ENCODE measurements at places on chromosomes 1 and 21.

GRCh38 chr21:27759820-27760219 is 792.9 kb upstream of the ADAMTS5 start:
- H3K27me3 ChIP-seq, result no peaks in the 10 kb centered on the region
- no peaks in the 10 kb centered on the region for H3K4me1 ChIP-seq
- H3K4me3 ChIP-seq, result no peak overlapping the region
- H3K27ac ChIP-seq, result no peak overlapping the region
- no peaks in the 10 kb centered on the region for H3K36me3 ChIP-seq

GRCh38 chr1:111963985-111964738 is 25.3 kb downstream of the KCND3 start:
- no peaks in the 10 kb centered on the region for H3K27me3 ChIP-seq
- no peak overlapping the region for H3K27ac ChIP-seq
- no peak overlapping the region for H3K4me3 ChIP-seq

GRCh38 chr21:38081708-38082107 is 165.5 kb upstream of the KCNJ6 start:
- H3K27ac ChIP-seq, result no peak overlapping the region
- no peak for DNase-seq
- H3K36me3 ChIP-seq, result no peaks in the 10 kb centered on the region
- no peak overlapping the region for H3K4me3 ChIP-seq

DNA sequence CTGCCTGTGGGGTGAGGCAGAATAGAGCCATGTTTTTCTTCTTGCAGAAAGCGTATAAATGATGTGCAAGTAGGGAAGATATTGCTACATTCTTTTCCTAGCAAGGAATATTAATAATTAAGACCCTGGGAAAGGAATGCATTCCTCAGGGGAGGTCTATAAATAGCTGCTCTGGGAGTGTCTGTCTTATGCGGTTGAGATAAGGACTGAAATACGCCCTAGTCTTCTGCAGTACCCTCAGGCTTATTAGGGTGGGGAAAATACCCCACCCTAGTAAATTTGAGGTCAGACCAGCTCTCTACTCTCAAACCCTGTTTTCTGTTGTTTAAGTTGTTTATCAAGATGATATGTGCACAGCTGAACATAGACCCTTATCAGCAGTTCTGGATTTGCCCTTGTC is 155.9 kb upstream of the HMCN1 start:
- no peaks in the 10 kb centered on the region for H3K4me1 ChIP-seq
- no peak overlapping the region for H3K27ac ChIP-seq
- no peaks in the 10 kb centered on the region for H3K27me3 ChIP-seq
- no peak for DNase-seq
- H3K36me3 ChIP-seq, result no peaks in the 10 kb centered on the region

GRCh38 chr1:241899210-241899609 is 51.2 kb downstream of the EXO1 start:
- no peak overlapping the region for H3K27ac ChIP-seq
- no peaks in the 10 kb centered on the region for H3K27me3 ChIP-seq
- DNase-seq, result no peak
- H3K36me3 ChIP-seq, result no peaks in the 10 kb centered on the region

DNA sequence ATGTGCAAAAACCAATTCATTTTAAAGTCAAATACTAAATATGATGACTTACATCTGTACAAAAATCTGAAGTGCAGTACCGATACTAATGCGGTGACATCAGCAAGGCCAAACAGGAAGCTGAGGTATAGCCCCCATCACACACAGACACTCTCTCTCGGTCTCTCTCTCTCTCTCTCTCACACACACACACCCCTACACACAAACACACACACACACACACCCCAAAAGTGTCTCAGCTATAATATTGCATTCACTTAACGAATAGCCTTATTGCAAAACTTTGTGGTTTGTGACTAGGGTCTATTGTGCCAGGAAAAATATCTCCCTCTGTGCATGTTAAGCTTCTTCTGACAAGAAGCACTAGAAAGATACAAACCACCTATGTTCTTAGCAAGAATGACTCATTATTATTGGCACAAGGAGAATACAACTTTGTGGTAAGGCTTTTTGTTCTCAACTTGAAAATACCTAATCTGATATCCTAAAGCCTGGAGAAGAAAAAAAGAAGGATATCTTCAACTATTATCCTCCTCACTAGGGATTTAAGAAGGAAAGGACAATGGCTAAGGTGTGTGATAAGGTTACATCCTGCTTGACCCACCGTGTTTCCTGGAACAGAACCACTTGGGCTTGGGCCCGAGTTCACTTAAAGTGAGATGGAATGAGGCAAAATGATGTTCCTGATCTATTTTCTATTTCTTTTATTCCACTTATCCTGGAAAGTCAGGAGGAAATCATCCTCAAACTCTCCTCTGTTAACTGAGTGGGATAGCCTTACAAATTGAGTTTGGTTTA is 107.1 kb downstream of the NIBAN1 start:
- no peaks in the 10 kb centered on the region for H3K27me3 ChIP-seq
- no peak overlapping the region for H3K4me3 ChIP-seq
- peaks cover 44% of the 10 kb centered on the region for H3K4me1 ChIP-seq
- no peaks in the 10 kb centered on the region for H3K36me3 ChIP-seq
- peak overlapping the region; percentile 15 for H3K27ac ChIP-seq
- no peak for DNase-seq

DNA sequence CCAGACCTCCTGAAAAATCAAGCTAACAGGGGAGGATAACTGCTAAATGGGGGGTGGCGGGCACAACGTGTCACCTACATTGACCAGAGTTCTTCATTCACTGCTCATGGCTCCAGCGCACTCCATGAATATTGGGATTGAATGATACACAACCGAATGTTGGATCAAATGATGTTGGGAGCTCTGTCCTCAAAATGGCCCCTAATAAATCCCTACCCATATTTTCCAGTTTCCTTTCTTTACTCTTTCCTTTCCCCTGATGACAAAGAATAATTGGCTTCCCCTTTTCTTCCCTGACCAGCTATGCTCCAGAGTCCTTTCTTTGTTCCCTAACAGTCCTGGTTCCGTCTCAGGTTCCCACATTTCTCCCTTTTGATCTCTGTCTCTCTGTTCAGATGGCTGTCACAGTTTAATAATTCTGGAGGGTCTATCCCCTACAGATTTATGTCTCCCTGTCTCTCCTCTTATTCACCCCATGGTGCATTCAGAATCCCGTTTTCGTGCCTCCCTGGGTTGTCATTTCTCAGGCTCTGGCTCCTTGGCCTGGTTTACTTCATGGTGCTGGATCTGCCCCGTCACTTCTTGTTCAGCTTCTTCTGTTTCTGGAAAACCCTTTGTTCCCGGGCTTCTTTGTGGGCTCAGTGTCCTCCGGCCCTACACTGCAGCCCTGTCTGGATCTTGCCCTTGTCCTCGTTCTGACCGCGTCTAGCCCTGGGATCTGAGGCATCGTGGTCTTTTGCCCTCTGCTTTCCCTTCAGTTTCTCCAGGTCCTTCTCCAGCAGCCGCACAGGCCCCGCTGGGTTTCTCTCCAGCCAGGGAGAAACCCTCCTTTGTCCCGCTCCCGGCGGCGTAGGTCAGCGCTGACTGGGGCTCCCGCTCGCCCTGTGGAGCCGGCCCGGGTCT is 78.3 kb downstream of the NDUFS5 start:
- H3K4me3 ChIP-seq, result peak overlapping the region; percentile 4
- peaks cover 36% of the 10 kb centered on the region for H3K4me1 ChIP-seq
- peak overlapping the region; percentile 94 for H3K27ac ChIP-seq
- DNase-seq, result peak; percentile 45

DNA sequence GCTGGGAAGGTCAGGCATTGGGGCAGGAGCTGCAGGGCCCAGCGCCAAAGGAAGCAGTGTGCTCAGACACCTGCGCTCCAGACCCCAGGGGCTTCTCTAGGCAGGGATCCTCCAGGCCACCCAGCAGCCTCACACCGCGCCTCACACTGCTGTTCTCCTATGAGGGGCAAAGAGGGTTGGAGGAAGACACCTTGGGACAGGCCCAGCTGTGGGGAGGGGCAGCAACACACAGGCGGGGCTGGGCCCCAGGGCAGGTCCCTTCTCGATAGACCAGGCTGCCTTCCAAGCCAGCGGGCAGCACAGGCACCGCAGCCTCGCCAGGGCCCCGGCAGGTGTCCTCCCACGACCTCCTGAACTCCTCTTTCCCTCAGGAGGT is 20.7 kb upstream of the PRSS38 start:
- DNase-seq, result no peak
- no peak overlapping the region for H3K27ac ChIP-seq
- no peaks in the 10 kb centered on the region for H3K36me3 ChIP-seq
- H3K4me3 ChIP-seq, result no peak overlapping the region

DNA sequence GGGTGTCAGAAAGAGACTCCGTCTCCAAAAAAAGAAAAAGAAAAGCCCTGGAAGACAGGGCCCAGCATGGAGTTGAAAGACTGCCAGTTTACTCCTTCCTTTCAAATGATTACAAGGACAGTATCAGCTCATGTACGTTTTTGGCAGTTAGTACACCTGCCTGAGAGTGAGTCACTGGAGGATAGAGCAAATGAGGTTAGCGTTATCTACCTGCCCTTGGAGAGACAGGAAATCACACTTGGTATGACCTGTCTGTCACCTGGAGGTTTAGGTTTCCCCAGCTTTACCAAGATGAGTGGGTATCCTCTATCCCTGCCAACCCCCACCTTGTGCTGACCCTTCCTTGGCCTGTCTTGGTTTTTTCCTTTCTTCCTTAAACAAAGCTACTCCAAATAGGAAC is 96.8 kb upstream of the BMP8A start:
- H3K4me3 ChIP-seq, result no peak overlapping the region
- peak; percentile 53 for DNase-seq
- H3K4me1 ChIP-seq, result peaks cover 77% of the 10 kb centered on the region

- no peak for DNase-seq
- no peak overlapping the region for H3K27ac ChIP-seq
- peaks cover 11% of the 10 kb centered on the region for H3K4me1 ChIP-seq
- H3K36me3 ChIP-seq, result no peaks in the 10 kb centered on the region
These were observed 90.5 kb downstream of the TRABD2B start for GRCh38 chr1:47906527-47907176.

GRCh38 chr1:166066107-166066506 is 100.7 kb downstream of the FAM78B start:
- H3K27me3 ChIP-seq, result no peaks in the 10 kb centered on the region
- no peak for DNase-seq
- H3K27ac ChIP-seq, result no peak overlapping the region

- DNase-seq, result no peak
- H3K4me1 ChIP-seq, result peaks cover 24% of the 10 kb centered on the region
- H3K27me3 ChIP-seq, result no peaks in the 10 kb centered on the region
- peak overlapping the region; percentile 66 for H3K27ac ChIP-seq
These were observed 43.2 kb downstream of the NEK2 start for GRCh38 chr1:211632117-211632807.

- H3K27ac ChIP-seq, result no peak overlapping the region
- H3K4me1 ChIP-seq, result no peaks in the 10 kb centered on the region
- no peaks in the 10 kb centered on the region for H3K36me3 ChIP-seq
These were observed 6.8 kb upstream of the KPNA6 start for GRCh38 chr1:32100807-32101708.

DNA sequence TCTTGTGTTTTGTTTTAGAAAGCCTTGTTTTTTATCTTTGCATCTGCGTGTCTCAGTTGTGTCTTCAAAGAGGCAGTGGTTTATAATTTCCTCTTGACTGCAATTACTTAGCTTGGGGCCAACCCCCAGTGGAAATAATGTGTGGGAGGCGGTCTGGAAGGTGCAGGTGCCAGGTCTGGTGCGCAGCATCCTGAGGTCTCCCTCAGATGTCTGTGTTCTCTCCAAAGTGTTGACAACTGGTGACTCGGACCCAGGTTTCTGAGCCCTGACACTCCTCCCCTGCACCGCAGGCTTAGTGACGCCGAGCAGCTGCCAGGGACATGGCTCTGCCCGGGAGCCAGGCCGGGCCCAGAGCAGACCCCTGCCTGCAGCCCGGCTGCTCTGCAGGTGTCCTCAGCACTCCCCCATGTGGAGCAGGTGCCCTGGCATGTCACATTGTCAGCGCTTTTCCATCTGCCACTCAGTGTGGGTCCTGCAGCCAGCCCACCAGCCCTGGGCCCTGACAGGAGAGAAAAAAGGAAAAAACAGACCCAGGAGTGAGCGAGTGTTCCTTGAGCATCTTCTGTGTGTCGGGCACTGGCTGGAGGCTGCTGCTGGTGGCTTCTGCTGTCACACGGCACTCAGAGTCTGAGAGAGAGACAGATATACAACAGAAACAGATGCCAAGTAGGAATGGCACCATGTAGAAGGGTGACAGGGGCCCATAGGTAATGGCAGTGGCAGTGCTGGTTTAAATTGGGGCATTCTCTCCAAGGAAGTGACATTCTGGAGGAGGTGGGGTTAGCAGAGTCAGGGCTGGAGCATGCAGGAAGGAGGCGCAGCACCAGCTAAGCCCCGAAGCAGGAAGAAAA is 24.8 kb upstream of the SELENON start:
- H3K4me3 ChIP-seq, result no peak overlapping the region
- H3K27me3 ChIP-seq, result no peaks in the 10 kb centered on the region
- no peaks in the 10 kb centered on the region for H3K36me3 ChIP-seq
- H3K4me1 ChIP-seq, result peaks cover 58% of the 10 kb centered on the region

- DNase-seq, result no peak
- H3K4me3 ChIP-seq, result no peak overlapping the region
- no peaks in the 10 kb centered on the region for H3K27me3 ChIP-seq
- no peaks in the 10 kb centered on the region for H3K36me3 ChIP-seq
These were observed 197.8 kb downstream of the HIVEP3 start for GRCh38 chr1:41720861-41721410.

DNA sequence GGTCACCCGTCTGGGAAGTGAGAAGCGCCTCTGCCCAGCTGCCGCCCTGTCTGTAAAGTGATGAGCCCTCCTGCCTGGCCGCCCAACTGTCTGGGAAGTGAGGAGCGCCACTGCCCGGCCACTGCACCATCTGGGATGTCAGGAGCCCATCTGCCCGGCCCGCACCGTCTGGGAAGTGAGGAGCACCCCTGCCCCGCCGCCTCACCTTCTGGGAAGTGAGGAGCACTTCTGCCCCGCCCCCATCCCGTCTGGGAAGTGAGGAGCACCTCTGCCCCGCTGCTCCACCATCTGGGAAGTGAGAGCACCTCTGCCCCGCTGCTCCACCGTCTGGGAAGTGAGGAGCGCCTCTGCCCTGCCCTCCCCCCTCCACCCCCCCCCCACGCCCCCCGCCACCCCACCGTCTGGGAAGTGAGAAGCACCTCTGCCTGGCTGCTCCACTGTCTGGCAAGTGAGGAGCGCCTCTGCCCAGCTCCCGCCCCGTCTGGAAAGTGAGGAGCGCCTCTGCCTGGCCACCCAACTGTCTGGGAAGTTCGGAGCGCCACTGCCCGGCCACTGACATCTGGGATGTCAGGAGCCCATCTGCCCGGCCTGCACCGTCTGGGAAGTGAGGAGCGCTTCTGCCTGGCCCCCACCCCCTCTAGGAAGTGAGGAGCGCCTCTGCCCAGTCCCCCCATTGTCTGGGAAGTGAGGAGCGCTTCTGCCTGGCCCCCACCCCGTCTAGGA is 4.5 kb upstream of the ZZZ3 start:
- H3K4me3 ChIP-seq, result no peak overlapping the region
- peaks cover 9% of the 10 kb centered on the region for H3K4me1 ChIP-seq
- no peak overlapping the region for H3K27ac ChIP-seq
- no peaks in the 10 kb centered on the region for H3K27me3 ChIP-seq
- no peak for DNase-seq

GRCh38 chr1:55276671-55277376 is 61.7 kb upstream of the USP24 start:
- no peaks in the 10 kb centered on the region for H3K27me3 ChIP-seq
- H3K4me1 ChIP-seq, result no peaks in the 10 kb centered on the region
- no peaks in the 10 kb centered on the region for H3K36me3 ChIP-seq
- H3K4me3 ChIP-seq, result no peak overlapping the region
- H3K27ac ChIP-seq, result no peak overlapping the region
- no peak for DNase-seq

Data from body of pancreas (tissue), 4 donors.